ENCODE measurements at places on chromosomes 12 and 14.

GRCh38 chr12:68189821-68190242 is 30.3 kb upstream of the IFNG start:
- no peak for DNase-seq

- DNase-seq, result no peak
Observed at GRCh38 chr14:27573018-27573417, 975.2 kb upstream of the NOVA1 start.

GRCh38 chr12:94980577-94980976 is 22.9 kb downstream of the NDUFA12 start:
- DNase-seq, result no peak

GRCh38 chr14:31292937-31293616 is 85.5 kb upstream of the HECTD1 start:
- no peak for DNase-seq

DNA sequence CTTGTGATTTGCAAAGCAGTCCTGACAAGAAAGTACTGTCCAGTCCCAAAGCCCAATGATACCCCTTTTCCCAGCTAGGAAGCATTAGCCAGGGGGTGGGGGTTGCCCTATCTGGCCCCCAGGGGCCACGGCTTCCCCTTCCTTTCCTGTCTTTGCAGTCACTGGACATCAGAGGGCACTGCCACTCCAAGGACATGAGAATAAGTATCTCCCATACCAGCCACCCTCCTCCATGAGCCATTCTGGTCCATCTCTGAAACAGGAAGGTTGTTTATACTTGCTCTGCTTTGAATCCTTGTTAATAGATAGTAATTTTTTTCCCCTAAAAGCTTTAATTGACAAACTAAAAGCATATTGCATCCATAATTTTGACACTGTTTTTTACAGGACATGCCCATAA is 29.7 kb downstream of the RBM19 start:
- no peak for DNase-seq

- DNase-seq, result no peak
Observed at GRCh38 chr14:20668969-20669368, 15.4 kb upstream of the RNASE4 start.

DNA sequence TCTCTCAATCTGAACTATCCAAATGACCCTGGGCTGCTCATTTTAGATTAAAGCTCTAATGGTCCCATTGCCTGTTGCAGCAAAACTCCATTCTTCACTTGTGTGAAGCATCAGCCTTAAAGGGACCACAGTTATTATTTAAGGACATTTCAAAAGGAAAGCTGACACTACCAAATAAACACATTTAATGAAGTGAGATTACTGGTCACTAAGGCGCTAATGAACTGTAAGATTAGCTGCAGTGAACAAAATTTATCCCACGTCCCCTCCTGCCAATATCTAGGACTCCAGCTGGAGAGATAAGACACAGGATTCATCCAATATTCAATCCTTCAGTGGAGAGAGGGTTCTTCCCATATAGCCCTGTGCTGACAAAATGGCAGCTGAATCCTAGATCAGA is 1029.2 kb upstream of the SEL1L start:
- DNase-seq, result no peak

DNA sequence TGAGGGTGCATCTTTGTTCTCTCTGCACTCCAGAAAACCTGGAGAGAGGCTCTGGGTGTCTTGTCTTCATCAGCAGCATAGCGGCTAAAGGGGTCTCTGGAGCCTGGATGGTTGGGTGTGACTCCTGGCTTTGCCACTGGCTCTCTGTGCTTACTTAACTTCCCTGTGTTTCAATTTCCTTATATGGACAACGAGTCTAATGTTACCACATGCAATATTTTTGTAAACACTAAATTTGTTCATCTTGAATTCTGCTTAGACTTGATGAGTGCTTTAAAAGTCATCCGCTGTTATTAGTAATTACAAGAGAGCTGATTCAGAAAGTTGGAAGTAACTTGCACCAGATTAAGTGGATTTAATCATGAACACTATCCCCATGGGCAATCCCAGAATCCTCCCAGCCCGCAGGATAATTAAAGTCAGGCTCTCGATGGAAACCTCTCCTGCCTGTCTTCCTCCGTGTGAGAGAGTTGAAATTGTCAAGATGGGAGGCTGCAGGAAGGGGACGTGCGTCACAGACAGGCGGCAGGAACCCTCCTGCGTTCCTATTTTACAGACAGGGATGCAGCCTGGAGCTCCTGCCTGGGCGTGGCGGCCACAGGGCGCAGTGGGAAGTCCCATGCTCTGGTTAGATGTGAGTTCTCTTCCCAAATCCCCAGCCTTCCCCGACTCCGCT is 201.2 kb downstream of the TTC8 start:
- DNase-seq, result no peak

DNA sequence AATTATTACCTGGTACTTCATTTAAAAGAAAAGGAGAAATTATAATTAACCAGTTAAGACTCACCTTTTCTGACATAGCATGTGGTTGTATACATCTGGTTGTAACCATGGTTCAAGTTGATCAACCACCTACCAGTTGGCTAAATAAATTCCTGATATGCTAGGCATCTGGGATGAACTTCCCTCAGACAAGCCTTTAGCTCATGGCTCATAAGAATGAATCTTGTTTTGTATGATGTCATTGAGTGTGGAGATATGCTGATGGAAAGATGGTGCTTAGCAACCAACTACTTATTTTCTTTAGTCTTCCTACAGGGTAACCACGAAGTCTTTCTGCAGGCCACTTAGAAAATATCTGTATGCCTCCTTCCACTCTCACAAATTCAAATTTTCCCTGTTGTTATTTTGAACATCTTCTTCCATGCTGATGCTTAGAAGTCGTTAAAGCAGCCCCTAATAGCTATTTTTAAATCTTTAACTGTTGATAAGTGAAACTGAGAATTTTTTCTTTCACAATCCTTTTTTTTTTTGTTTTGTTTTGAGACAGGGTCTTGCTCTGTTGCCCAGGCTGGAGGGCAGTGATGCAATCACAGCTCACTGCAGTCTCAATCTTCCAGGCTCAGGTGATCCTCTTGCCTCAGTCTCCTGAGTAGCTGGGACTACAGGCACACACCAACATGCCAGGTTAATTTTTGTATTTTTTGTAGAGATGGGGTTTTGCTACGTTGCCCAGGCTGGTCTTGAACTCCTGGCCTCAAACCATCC is 51.9 kb upstream of the PTHLH start:
- DNase-seq, result no peak

- DNase-seq, result no peak
Observed at GRCh38 chr12:101018540-101018939, 191.5 kb downstream of the SLC5A8 start.

DNA sequence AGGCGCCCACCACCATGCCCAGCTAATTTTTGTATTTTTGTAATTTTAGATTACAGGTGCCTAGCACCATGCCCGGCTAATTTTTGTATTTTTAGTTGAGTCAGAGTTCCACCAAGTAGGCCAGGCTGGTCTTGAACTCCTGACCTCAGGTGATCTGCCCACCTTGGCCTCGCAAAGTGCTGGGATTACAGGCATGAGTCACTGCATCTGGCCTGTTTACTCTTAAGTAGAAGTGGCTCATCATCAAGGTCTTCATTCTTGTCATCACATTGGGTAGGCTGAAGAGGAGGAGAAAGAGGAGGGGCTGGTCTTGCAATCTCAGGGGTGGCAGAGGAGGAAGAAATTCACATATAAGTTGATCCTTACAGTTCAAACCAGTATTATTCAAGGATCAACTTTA is 152.4 kb upstream of the ATP2B1 start:
- no peak for DNase-seq

- no peak for DNase-seq
Observed at GRCh38 chr14:100762901-100763300, 36.2 kb downstream of the DLK1 start.

- no peak for DNase-seq
Observed at GRCh38 chr14:79443602-79444001, 767.7 kb downstream of the DIO2 start.

DNA sequence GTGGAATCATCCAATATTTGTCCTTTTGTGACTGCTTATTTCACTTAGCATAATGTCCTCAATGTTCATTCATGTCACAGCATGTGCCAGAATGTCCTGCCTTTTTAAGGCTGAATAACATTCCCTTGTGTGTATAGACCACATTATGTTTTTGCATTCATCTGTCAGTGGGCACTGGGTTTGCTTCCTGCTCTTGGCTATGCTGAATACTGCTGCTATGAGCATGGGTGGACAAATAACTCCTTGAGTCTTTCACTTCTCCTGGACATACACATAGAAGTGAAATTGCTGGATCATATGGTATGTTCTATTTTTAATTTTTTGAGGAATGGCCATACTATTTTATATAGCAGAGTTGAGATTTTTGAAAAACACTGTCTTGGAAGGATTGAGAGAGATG is 46.9 kb downstream of the GPR68 start:
- DNase-seq, result no peak

GRCh38 chr12:111121840-111122239 is 201.5 kb upstream of the MYL2 start:
- DNase-seq, result no peak

- no peak for DNase-seq
Observed at GRCh38 chr14:32075672-32076277, 1.3 kb upstream of the ARHGAP5 start.

DNA sequence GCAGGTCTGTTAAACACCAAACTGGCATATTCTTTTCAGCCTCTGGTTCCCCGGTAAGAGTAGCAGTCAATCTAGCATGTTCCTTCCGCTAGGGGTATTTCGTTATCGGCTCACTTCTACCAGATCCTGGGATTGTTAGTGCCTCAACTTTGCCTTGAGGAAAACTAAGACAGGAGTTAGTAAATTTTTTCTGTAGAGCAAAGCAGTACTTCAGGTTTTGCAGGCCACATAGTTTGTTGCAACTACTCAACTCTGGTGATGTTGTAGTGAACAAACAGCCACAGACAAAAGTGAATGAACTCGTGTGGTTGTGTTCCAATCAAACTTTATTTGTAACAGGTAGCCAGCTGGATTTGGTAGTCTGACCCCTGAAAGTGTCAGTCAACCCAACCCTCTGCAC is 6.3 kb upstream of the CDH24 start:
- no peak for DNase-seq

GRCh38 chr12:106138357-106138632 is 459 bp downstream of the NUAK1 start:
- no peak for DNase-seq

- DNase-seq, result no peak
Observed at GRCh38 chr14:72023128-72024042, 91.2 kb downstream of the RGS6 start.

DNA sequence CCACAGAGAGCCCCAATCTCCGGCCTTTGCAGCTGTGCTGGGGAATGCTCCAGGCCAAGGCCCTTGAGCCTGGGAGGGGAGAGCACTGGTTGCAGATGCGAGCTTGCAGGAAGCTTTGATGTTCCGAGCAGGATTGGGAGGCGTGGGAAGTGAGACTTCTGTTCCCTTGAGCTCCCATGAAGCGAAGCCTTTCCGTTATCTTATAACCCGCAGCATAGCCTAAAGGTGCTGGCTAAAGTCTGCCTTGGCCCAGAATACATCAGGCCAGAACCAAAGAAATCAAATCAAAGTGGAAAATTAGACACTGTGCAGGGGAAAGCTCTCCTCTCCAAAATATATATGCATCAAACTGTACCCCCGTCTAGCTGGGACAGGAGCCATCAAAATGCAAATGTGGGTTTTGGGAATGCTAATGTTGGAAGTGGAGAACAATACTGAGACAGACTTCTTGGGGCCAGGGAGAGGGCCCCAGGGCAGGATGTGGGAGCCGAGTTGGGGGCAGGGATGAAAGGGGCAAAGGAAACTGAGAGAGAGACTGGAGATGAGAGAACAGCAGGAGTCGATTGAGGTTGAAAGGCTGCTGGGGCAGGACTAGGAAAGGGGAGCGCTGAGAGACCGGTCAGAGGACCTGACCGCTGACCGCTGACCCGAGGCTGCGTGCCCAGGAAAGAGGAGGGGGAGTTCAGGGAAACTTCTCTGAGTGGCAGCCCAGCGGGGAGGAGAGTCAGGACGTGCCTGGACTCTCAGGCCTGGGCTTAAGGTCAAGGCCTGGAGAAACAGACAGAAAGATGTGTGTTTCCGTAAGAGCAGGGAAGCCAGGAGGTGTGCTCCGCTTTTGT is 152.2 kb upstream of the PARP11 start:
- no peak for DNase-seq

DNA sequence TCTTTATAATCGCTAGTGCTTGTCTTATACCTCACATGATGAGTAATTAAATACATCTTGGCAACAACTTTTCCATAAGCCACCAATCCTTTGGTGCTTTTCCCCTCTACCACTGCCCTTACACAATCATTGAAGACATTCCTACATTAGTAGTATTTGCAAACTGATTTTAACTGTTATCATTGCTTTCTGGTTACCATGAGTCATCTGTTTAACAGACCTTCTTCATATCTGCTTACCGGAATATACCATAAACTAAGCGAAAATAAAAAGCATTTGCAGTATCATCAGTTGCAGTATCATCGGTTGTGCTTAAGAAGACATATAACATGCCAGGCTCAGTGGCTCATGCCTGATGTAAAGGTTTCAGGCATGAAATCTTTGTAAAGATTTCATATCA is 54.8 kb upstream of the PLEKHA5 start:
- DNase-seq, result no peak

GRCh38 chr12:94640134-94640928 is 10.0 kb downstream of the TMCC3 start:
- DNase-seq, result no peak

DNA sequence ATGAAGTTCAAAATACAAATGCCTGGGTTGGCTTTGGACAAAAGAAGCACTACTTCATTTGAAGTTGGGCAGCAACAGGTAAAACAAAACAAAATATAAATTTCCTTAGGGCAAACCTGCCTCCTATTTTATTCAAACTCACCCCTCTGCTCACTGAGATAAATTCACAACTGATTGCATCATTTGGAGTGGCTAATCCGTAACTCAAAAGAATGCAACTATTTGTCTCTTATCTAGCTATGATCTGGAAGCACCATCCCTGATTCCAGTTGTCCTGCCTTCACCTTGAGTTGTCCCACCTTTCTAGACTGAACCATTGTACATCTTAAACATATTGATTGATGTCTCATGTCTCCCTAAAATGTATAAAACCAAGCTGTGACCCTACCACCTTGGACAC is 145.0 kb downstream of the CCER1 start:
- no peak for DNase-seq

DNA sequence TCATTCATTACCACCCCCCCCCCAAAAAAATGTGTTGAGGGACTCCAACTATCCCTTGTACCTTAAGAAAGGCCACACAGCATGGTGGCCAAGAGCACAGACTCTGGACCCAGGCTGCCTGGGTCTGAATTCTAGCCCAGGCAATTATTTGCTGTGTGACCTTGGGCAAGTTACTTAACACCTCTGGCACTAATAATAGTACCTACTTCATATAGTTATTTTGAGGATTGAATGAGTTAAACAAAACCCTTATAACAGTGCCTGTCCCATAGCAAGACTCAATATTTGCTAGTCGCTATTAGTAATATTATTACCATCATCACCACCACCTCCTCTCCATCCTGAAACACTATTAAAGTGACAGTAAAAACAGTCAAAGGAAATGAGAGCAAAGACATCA is 37.2 kb downstream of the NT5DC3 start:
- DNase-seq, result no peak

DNA sequence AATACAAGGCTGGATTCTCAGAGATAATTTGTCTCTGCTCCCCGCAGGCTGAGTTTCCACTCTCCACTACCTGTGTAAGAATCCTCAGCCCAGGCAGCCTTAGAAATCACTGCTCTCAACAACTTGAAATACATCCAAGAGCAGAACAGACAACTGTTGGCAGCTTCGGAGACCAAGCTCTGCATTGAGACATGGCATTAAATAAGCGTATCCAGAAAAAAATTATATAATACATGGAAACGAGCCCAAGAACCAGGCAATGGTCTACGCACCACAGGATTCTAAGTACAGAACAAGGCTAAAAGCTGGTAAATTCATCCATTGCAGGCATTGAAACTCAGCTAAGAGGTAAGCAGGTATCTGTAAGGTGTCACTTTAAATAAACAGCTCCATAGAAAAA is 165.5 kb upstream of the DIO3 start:
- DNase-seq, result no peak
